ENCODE measurements at places on chromosomes 3 and 15.

DNA sequence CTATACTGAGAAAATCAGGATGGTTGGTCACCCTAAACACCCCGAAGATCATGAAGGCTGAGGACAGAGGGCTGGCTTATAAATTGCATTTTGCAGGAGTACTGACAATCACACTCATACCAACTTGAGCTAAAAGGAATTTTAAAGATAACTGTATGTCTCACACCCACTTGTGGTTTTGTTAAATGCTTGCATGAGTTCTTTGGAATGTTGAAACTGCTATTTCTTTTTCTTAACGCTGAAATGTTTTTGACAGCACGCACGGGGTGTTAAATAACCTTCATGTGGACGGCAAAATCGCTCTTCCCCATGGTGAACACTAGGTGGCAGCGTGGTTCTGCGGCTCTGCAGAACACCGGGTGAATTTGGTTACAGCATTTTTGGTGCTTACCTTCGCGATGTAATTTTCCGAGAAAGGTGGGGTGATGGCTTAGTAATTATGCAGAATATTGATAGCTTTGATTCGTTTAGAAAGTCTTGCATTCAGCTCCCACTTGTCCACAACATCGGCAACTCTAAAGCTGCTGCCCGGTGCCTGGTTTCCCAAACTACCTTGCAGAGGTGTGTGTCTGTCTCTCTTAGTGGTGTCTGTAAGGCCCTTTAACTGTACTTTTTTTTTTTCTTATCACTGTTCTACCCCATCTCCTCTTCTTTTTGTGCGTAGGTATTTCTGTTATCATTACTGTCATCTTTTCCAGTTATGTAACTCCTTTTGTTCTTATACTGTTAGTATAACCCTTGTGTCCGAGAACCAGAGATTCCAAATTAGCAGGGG lies 51.7 kb downstream of the ARNT2 start:
- peak; percentile 58 for DNase-seq

DNA sequence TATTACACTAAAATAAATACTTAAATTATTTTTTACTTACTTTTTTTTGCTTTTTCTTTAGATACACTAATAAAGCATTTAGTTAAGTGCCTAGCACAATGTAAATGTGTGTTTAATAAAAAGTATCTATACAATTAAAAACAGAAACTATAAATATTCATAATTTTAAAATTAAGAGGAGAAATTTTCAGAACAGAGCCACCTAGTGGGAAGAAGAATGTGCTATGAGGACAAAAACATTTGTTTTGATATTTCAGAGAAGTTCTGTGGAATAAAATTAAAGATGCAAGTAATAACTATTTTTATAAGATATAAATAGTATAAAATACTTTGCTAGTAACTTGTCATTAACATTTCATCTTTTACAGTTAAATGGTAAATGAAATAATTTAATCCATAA lies 33.6 kb upstream of the PLSCR5 start:
- no peak for DNase-seq

GRCh38 chr3:169044331-169045113 lies 619.0 kb downstream of the MECOM start:
- DNase-seq = no peak

GRCh38 chr3:176513604-176514003 lies 683.7 kb downstream of the TBL1XR1 start:
- no peak for DNase-seq

- DNase-seq = no peak
These were observed 2.2 kb downstream of the HEMK1 start for GRCh38 chr3:50571486-50571885.

Measured in ELF-1 (cell line).